D341Med (cell line): ENCODE measurements at places on chromosomes 5 and 9.
A peak's percentile ranks its signal among the peaks of the same experiment; 100 is the strongest.

DNA sequence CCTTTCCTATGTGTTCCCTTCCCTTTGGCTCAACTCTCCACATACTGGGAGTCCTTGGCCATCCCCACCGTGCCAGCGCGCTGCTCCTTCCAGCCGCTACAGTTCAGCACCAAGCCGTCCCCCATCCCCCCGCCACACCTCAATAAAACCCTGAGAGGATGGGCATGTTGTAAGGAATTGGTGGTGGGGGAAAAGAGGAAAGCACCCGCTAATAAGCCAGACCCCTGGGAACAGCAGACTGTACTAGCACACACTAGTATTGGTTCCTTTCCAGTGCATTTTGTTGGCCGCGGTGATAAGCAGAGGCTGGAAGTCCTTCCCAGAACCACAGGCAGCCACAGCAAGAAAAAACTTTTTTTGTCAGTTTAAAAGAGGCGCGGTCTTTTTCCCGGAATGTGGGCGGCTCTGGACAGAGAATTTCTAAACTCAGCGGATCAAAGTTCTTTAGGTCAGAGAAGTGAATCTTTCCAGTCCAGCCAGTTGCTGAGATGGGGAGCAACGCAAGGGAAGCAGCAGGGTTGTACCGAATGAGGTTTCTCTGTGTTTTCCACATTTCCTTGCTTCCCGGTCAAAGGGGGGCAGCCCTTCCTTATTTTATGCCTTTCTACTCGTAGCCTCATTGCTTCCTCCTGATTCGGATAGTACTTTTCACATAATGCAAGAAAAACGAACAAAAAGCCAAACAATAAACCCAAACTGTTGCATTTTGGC is 2.1 kb downstream of the CHSY3 start:
- peak; percentile 32 for DNase-seq

DNA sequence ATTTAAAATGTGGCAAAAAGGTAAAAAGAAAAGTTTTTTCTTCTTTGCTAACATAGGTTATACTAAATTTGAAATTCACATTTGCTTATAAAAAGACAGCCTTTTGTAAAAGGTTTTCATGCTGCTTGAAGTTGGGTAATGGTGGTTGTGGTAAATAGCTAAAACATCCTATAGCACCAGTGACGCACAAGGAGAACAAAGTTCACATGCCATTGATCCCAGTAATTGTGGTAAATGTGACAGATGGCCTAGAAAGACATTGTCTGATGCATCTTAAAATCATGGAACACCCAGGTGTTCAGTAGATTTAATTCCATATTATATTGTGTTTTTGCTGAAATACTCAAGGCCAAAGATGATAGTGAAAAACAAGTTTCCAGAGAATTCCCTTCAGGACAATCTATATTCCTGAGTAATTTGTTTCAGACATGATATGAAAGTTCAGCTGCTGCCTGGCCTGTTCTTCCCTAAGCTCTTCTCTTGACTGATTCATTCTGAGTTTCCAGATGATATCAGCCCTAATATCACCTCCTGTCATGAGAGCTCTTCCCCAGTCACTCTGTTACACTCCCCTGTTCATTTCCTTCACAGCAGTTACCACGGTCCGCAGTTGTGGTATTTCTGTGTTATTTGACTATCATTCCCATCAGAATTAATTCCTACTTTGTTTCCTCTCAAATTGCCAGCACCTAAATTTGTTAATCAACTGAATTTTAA is 4.6 kb upstream of the FBXL17 start:
- no peak for DNase-seq

GRCh38 chr5:74673011-74673790 is 11.8 kb upstream of the HEXB start:
- peak; percentile 52 for DNase-seq

- DNase-seq: no peak
These were observed 55.9 kb upstream of the MYO10 start for GRCh38 chr5:16992006-16992405.

GRCh38 chr5:148932355-148932935 is 106.0 kb downstream of the ADRB2 start:
- DNase-seq: no peak

GRCh38 chr5:127070243-127070642 is 3.1 kb downstream of the C5orf63 start:
- no peak for DNase-seq

DNA sequence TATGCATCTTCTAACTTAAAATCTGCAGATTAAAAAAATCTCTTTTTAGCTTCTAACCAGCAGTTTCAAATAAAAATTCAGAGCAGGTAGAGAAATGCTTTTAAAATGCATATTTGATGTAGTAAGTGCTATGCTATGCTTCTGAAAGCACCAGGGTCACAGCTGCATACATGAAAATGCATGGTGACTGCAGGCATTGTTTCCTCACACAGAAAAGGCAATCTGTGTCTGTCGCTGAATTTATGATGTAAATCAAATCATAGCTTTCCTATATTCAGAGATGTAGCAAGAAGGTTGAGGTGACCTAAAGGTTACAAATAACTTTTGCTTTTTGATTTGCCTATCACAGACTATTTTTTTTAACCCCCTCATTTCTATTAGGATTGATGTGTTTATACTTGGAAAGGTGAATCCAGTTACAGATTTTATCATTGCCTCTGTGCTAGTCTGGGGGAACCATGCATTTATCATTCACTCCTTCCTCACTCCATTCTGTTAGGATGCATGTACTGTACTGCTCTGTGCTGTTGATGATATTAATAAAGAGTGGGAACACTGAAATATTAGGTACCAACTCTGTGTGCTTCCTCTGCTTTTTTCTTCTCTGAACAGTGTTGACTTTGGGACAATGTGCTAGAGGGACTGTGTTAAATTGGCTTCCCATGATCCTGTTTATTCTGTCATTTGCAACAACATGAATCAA is 65.6 kb downstream of the FOCAD start:
- DNase-seq: no peak

DNA sequence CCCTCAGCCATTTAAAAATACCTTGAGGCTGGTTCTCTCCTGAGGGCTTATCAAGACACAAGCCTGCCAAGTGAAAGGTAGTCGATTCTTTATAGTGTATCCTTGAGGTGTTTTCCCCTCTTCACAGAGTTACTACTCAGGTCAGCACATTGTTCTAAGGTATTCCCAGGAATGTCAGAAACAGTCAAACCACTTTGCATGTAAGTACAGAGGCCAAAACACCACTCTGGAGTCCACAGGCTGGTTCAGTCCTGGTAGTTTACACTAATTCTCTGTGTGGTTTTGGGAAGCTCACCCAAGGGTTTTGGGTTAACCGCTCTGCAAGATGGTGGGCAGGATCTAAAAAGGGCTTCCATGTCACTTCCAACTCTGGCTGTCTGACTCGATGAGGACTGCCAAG is 162.3 kb upstream of the PPP2R2B start:
- no peak for DNase-seq

DNA sequence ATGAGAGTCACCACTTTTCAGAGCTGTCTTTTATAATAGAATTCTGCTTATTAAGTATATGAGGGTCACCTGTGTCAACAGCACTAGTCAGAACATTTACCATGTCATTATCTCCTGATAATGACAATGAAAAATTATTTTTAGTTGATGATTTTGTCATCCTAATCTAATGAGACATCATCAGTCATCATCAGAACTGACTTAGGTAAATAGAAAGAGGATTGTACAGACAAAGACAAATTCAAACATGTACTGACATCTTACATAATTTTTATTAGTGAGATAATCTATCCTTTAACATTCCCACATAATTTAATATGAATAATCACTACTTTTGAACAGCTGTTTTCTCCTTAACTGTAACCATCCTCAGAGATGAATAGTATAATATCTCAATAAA is 22.6 kb downstream of the CDH9 start:
- DNase-seq: no peak

DNA sequence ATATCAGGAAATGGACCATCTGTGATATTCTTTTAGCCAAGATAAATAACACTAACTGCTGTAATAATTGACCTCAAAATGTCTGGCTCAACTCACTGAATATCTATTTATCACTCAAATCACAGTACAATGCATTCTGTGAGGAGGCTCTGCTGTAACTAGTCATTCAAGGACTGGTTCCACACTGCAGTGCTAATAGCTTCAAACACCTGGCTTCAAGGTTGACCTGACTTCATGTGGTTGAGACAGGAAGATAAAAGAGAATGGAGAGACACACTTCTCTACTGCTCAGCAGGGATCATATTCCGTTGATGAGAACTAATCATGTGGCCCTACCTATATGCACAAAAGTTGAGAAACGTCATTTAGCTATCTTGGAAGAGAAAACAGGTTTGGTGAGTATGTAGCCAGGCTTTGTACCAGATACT is 3.4 kb upstream of the RHOBTB3 start:
- no peak for DNase-seq

DNA sequence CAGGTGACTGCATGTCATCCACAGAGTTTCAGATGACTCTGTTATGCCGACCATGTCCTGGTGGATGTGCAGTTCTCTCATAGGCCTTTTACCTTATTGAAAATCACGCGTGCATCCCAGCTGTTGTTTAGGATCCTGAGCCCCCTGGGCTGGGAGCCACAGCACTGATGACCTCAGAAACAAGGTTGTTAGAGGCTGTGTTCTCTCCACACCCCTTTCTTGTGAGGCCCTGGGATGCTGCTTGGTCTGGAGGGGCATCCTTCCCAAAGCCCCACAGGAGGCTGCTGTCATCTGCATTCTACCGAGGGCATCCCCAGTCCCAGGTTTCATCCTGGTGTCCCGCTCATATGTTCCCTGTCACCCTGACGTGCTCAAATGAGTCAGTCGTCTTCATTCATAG is 76.5 kb upstream of the IRX4 start:
- no peak for DNase-seq

GRCh38 chr9:117149996-117150395 is 264.9 kb downstream of the ASTN2 start:
- no peak for DNase-seq

GRCh38 chr5:107373549-107374263 is 297.0 kb downstream of the EFNA5 start:
- DNase-seq: no peak

DNA sequence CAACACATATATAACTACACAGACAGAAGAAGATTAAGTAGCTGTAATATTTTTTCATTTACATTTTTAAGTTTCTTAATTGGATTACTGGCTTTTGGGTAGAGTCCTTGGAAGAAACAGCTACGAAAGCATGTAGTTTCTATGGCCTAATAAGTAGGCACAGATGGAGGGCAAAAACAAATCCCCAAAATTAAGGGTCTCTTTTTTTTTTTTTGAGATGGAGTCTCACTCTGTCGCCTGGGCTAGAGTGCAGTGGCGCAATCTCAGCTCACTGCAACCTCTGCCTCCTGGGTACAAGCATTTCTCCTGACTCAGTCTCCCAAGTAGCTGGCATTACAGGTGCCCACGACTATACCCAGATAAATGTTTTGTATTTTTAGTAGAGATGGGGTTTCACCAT is 27.1 kb upstream of the MTMR12 start:
- DNase-seq: no peak

- no peak for DNase-seq
These were observed 148.7 kb downstream of the MLLT3 start for GRCh38 chr9:20473515-20474013.

DNA sequence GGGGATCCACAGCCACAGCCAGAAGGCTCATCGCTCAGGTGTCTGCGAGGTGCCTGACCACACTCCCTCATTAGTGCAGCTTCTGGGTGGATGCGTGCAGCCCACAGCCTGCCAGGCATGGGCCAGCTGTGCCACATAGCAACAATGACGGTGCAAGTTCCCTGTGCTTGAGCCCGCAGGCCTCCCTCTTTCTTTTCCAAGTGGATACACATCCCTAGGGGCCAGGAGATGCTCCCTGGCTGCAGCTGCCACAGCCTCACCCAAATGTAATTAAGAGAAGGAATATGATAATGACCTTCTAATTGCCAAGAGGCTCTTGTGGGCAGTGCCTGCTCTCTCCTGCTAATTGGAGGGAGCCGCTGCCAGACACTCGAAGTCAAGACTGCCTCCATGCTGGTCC is 116.0 kb upstream of the PPP1R26 start:
- no peak for DNase-seq

DNA sequence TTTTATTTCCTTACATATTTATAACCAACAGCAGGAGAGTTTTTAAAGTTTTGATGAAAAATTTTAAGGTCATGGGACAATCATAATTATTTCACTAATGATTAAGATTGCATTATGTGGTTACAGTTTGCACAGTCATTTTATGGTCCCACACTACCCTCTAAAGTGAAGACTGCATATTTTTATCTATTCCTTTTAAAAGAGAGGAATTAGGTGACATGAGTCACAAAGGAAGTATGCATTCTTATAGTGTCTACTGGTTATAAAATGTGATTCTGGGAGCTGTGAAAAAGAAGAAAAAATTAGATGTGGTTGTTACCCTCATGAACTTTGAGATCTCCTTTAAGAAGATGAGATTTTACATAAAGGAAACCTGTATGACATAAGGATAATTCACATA is 87.9 kb upstream of the GRIA1 start:
- DNase-seq: no peak

DNA sequence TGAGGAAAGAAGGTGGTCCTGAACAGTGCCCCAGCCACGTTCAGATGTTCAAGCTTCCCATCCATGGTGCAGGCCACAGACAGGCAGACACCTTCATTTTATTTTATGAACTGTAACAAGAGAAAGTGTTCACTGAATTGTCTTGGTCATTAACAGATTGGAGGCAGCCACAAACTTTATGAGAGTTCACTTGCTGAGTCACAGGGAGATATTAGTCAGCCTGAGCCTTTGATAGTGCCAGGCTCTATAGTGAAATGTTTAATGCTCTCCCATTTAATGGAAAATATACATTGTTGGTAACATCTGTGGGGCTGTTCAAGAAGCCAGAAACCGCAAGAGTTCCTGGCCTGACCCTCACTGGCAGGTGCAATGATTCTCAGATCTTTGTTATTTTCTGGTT is 237.0 kb downstream of the TENT4A start:
- no peak for DNase-seq

GRCh38 chr5:103800741-103801495 is 238.3 kb upstream of the NUDT12 start:
- no peak for DNase-seq

DNA sequence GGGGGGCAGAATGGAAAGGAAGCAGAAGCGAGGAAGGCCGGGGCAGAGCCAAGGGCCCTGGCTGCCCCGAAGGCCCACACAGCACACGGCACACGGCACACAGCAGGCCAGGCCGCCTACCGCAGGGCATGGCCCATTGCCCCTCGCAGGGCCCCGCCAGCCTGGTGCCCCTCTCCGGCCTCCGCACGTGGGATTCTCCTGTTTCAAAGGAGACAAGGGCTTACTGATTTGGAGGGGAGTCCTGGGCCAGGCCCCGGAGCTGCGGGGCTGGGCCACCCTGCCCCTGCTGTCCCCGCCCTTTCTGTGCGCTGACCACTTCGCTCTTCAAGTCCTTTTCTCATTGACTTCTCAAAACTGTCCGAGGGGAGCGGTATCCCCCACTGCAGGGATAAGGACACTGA is 7.7 kb upstream of the PHYKPL start:
- DNase-seq: no peak

- DNase-seq: peak; percentile 17
These were observed 16.7 kb downstream of the FGD3 start for GRCh38 chr9:92963831-92964606.

- DNase-seq: no peak
These were observed 55.6 kb upstream of the UBAC1 start for GRCh38 chr9:136016572-136017288.

- DNase-seq: no peak
These were observed 8.3 kb upstream of the PTBP3 start for GRCh38 chr9:112341730-112342129.
